Activated T-cell treated with anti-CD3 and anti-CD28 coated beads, Interleukin-2, amount 50 U/mL, for 72 hours (primary cell): ENCODE measurements at places on chromosomes 3 and 15. TPM values are rescaled to one million over a fixed set of nuclear protein-coding genes. Genes with fewer than 3 reads are reported as not detected.

DNA sequence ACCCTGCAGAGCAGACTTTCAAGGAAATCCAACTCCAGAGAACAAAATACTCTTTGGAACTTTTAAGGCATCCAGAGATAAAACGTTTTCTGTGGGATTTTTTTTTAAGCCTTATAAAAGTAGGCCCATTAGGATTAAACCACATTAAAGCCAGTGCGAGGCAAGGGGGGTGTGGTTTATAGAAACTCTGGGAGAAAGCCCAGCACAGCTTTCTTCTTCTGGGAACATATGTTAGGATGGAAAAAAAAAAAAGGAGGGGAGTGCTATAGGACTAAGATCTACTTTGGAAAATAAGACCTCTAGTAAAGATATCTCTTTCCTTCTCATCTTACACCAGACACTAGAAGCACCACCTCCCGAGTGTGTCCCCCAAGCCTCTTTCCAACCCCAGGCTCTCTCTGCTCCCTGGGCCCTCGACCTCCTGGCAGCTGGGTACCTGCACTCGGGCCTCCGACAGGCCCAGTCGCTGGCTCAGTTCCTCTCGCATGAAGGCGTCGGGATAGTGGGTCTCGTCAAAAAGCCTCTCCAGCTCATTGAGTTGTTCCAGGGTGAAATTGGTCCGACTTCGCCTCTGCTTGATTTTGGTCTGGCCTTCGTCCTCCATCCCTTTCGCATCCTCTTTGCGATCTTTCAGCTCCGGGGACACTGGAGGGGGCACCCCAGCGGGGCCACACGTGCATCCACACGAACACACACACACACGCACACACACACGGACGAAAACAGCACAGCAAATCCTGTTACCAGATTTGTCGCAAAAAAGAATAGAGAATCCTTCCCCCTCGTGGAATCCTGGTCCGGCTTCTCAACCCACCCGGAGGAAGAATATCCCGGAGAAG, 3.8 kb downstream of the SHOX2 start:
- no peak for DNase-seq

DNA sequence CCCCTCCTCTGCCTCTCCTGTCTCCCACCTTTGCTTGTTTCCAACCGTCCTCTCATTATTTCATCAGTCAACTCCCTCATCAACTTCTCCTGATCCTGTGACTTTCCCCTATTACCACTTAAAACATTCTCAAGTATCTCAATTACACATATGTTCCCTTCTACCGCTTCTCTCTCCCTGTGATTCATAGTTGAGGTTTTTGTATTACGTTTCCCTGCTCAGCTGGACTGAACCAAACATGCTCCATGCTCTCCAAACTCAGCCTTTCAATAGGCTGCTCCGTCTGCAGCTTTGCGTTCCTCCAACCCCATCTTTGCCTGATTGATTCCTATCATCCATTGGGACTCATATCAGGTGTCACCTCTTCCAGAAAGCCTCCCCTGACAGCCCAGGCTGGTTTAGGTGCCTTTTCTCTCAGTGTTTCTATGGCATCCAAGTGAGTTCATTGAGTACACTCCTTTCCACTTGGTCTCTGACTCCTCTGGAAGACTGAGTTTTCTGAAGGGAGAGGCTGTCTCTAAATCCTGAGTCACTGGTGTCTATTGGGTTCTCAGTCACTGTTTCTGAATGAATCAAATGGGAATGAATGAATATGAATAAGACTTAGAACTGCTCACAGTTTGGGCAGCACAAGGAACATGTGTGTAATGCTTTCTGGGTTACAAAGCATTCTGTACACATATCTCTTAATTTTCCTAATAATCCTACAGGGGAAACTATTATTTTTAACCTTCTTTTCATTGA, 56.4 kb downstream of the PLD1 start:
- peak; percentile 20 for DNase-seq

DNA sequence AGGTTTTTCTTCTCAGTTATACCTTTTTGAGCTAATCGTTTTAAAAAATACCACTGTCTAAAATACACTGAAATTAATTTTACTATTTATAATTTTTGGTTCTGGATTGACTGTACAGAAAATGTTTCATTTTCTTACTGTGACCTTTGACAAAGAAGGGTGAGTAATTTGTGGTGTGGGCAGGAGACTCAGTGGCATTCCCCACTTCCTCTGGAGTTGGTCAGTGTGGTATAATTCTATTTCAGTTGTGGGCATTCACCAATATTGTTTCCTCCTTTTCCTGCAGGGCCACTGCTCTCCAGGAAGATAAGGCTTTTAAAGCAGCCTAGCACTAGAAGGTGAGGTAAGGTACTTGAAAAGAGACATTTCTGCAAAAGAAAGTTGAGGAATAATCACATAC, 6.5 kb downstream of the DAG1 start:
- DNase-seq, result peak; percentile 46

DNA sequence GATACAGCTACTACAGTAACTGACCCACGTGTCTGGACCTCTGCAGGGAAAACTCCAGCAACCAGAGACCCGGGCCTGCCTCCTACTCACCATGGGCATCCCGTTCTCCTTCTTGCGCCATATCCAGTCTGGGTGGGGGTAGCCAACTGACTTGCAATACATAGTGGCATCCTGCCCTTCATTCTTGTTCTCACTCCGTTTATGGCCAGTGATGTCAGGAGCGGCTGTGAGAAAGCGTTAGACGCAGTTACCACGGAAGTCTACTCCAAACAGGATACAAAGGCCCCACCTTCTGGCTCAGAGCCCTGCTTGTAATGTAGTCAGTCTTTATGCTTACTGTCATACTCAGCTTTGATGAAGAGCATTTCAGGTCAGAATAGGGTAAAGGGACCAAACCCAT, 59.6 kb downstream of the NPTN start:
- no peak for DNase-seq

DNA sequence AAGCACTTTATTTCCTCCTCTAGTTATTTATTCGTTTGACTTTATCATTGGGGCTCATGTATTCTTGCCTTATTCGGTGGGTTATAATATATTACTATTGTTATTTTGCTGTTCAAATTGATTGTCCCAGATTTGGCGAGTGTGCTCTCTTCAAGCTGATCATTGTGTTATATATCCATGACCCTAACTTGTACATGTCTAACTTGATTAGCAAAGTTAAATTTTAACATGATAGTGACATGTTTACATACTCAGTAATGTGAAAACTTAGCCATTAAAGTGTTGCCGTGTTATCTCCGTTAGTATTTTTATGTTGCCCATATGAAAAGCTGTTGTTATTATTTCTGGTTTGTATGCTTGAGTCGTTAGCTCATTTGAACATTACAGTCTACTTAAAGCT, 327.9 kb downstream of the PTPRG start:
- no peak for DNase-seq

DNA sequence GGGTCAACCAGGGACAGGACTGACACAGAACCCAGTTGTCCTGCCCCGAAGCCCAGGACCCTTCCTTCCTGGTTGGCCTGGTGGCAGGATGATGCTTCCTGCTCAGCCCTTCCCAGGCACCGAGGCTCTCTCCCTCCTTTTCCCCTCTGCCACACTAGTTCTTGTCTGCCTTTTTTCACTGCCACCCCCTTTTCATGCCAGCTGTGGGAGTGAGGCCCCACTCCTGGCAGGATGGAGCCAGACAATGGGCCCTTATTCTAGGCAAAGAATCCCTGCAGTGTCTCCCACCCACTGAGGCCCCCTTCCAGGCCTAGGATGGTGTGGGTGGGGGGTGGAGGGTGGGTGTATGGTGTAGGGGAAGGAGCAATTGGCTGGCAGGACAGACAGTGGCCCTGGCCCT, 1.1 kb upstream of the SCAMP5 start:
- DNase-seq, result no peak

DNA sequence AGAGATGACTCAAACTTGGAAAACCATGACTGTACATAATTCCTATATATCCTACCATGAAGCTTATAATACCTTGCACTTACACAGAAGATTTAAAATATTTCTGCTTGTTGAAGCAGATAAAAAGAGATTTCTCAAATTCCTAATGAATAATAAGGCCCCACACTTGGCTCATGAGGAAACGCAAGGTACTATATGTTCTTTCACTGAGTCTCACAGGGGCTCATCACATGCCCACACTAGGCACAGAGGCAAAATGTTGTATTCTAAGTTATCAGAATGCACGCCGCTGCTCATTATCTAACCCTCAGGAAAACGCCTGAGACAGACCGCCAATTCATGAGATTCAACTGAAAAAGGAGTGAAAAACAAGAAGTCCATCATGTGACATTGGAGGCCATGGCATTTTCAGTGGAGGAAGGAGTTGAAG, 5.6 kb downstream of the MYO1E start:
- DNase-seq, result no peak

DNA sequence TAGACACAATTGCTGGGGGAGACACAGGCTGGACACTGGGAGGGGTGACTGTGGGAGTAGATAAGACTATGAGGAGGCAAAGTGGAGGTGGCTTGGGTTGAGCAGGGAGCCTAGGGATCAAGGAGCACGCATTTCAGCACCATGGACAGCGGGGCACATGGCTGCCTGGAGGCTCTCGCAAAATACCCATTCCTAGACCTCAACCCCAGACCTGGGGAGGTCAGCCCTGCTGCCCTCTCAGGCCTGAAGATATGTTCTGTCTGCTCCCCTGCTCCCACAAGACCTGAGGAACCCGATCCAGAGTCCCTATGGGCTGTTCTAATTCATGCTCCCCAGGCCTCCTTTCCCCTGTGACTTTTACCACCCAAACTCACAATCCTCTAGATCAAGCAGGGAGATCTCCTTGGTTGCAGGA, 16.0 kb upstream of the CPEB1 start:
- peak; percentile 41 for DNase-seq

GRCh38 chr15:99994849-99995248, 261.6 kb upstream of the LYSMD4 start:
- no peak for DNase-seq

DNA sequence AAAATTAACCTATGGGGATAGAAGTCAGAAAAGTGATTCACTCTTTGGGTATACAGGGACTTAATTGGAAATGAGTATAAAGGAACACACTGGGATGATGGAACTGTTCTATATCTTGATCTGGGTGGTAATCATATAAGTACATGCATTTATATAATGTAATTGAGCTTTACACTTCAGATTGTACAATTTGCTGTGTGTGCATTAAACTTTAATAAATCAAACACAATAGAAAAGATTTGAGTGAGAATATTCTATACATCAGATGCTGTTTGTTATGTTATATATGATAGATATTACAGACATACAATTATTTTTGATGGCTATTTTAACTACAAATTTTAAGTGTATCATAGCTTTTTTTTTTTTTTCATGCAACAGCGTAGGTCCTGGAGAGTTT, 860.2 kb upstream of the ARPP21 start:
- no peak for DNase-seq

GRCh38 chr3:31472479-31473390, 60.0 kb upstream of the STT3B start:
- DNase-seq, result peak; percentile 54

DNA sequence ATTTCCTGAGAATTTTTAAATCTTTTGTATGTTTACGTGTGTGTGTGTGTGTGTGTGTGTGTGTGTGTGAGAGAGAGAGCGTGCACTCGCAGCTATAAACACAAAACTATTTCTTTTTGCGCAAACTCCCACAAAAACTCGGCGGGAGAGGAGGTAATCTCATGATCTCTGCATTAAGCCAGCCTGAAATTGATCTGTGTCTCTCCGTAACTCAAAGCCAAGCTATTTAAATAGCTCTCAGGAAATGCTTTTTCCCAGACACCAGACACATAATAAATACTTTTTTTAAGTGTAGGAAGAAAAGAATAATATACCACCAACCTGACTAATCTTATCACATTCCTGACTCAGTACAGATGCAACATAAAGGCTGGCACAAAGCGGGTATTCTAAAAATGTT, 226.8 kb downstream of the MAGI1 start:
- no peak for DNase-seq

- peak; percentile 68 for DNase-seq
These were observed 90.1 kb upstream of the BHLHE40 start for GRCh38 chr3:4888913-4889846.

Gene GALNT15
- not detected for total RNA-seq

Gene LMAN1L
- total RNA-seq, result 0.53 TPM

GRCh38 chr3:65483480-65483879, 555.2 kb downstream of the MAGI1 start:
- no peak for DNase-seq

GRCh38 chr3:18575573-18575972, 150.4 kb upstream of the SATB1 start:
- no peak for DNase-seq

- no peak for DNase-seq
These were observed 290.3 kb upstream of the TLE3 start for GRCh38 chr15:70387993-70388392.

Gene RBMS3
- 3.0 TPM for total RNA-seq

GRCh38 chr15:95664450-95664849, 666.0 kb upstream of the NR2F2 start:
- no peak for DNase-seq

GRCh38 chr3:56124546-56124945, 343.7 kb downstream of the ERC2 start:
- DNase-seq, result no peak

DNA sequence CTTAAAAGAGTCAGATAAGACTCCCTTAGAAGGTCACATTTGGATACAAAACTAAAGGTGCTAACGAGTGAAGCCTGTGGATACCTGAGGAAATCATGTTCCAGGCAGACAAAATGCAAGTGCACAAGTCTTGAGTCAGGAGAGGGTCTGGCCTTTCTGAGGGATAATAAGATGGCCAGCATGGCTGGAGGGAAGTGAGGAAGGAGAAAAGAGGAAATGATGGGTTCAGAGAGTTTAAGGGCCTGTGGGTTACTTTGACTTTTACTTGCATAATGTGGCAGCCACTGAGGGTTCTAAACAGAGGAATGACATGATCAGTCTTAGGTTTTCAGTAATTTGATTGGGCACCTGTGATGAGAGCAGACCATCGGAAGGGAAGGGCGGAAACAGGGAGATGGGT, 3.5 kb upstream of the ROPN1B start:
- no peak for DNase-seq
